ENCODE measurements at places on chromosomes 1 and 21.

DNA sequence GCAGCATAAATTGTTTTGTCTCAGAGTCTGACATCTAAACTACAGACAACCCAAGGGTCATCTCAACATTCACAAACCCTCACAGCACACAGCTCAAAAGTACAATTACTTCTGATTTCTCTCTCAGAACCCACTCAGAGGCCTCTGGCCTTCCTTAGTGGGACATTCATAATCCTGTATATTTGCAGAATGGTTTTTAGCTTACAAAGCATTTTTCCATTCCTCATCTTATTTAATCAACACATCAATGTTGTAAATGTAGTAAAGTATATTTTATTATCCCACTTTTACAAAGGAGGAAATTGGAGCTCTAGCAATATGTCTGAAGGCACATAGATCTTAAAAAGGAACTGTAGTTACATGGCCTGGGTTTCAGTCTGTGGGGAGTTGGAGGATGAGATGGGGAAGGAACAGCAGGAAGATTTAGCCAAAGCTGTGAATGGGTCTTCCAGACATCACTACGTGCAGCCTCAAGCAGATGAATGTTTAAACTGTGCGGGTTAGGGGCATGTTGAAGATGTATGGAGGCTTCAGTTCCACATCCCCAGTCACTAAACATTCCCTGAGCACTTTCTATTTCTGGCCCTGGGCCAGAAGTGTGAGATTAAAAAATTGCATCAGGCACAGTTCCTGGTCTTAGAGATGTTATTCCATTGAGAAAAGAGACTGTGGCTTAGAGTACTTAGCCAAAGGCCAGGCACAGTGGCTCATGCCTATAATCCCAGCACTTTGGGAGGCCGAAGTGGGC, 13.3 kb downstream of the AKNAD1 start:
- H3K4me3 ChIP-seq = no peak overlapping the region
- DNase-seq = no peak
- no peaks in the 10 kb centered on the region for H3K27me3 ChIP-seq
- H3K36me3 ChIP-seq = no peaks in the 10 kb centered on the region
- H3K4me1 ChIP-seq = peaks cover 3% of the 10 kb centered on the region
- no peak overlapping the region for H3K27ac ChIP-seq

GRCh38 chr1:200090252-200091159, 63.0 kb downstream of the NR5A2 start:
- H3K27ac ChIP-seq = no peak overlapping the region
- no peaks in the 10 kb centered on the region for H3K36me3 ChIP-seq
- no peaks in the 10 kb centered on the region for H3K4me1 ChIP-seq
- H3K27me3 ChIP-seq = no peaks in the 10 kb centered on the region

- no peaks in the 10 kb centered on the region for H3K4me1 ChIP-seq
- H3K4me3 ChIP-seq = no peak overlapping the region
- DNase-seq = no peak
- no peak overlapping the region for H3K27ac ChIP-seq
Measured at GRCh38 chr1:160143695-160144094, 7.7 kb upstream of the ATP1A4 start.

DNA sequence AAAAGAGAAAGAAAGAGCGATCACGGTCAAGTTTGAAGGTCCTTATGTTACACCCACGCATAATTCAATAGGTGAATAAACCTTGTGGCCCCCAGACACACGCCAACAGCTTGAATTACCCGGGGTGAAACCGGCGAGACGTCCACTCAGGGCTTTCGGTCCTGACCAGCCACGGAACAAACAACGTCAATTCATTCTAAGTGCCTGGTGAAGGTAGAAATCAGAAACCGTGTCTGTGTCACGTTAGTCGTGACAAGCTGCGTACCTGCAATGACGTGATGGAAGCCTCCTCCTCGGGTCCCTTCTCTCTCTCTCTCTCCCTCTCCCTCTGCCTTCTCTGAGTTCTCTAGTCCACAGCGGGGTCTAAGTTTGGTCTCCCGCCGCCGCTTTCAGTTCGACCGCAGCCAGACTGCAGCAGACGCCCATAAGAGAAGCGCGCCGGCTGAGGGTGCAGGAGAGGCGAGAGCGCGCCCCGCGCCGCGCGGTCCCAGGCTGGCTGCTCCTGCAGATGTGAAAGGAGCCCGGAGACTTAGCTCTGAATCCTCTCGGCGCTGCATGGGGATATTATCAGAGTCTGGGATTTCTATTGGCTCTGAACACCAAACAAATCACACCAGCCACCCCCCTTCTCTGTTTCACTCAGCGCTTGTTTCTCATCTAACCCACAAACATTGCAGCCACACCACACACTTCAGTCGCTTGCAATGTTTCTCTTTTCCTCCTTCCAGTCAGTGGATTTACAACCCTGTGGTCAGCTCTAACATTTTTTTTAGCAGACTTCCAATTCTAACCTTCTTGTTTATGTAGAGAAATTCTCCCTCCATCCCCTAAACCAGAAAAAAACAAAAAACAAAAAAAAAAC, at the start of gene GREM2:
Gene GREM2, minus strand, starts transcription at position 537 of the 862 bp plus-strand sequence. CDS start 118,680 bp downstream, outside the sequence.
- no peaks in the 10 kb centered on the region for H3K4me1 ChIP-seq
- H3K36me3 ChIP-seq = no peaks in the 10 kb centered on the region
- H3K4me3 ChIP-seq = peak within 1 kb of the TSS; percentile 52
- peak; percentile 67 for DNase-seq
- H3K27me3 ChIP-seq = peaks cover 7% of the 10 kb centered on the region

DNA sequence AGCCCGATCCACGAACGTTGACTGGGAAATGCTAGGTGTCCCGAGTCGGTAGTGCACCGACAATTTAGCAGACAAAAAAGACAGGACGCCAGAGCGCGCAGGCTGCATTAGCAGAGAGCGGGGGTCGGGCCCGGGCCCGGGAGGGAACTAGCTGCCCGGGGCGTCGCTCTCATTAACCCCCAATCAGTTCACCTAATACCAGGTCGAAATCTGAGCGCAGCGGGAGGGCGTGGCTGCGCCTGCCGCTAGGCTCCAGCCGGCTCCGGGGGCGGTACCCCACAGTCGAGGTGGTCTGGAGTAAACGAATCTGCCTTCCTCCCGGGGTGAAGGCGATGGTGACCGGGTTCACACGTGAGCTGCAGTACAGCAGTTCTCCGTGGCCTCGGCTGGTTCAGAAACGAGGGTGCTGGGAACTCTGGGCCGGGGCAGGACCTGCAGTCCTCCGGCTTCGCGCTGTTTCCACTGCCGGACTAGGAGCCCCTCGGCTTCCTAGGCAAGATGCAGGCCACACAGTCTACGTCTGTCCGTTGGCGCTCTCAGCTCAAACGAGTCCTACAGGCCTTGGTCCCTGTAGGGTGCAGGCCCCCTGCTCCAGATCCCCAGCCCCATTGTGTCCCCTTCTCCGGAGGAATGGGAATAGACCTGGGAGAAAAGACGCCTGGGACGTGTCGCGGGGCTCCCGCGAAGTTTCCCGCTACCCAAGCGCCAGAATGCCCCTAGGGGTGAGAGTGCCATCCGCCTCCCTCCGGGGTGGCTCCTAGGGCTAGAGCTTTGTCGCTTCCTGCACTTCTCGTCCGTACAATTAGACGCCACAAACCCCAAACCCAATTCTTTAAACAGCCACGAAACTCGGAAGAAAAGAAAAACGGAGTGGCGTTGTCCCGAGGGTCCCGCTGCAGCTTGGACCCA, 2.0 kb downstream of the GFI1 start:
- peak; percentile 79 for DNase-seq
- H3K27me3 ChIP-seq = peaks cover 96% of the 10 kb centered on the region
- no peak overlapping the region for H3K27ac ChIP-seq

- H3K4me1 ChIP-seq = no peaks in the 10 kb centered on the region
- H3K27me3 ChIP-seq = no peaks in the 10 kb centered on the region
- DNase-seq = no peak
- no peak overlapping the region for H3K4me3 ChIP-seq
- no peak overlapping the region for H3K27ac ChIP-seq
Measured at GRCh38 chr1:235207209-235207565, 46.1 kb upstream of the RBM34 start.

- no peak for DNase-seq
- H3K4me1 ChIP-seq = peaks cover 7% of the 10 kb centered on the region
- peak overlapping the region; percentile 53 for H3K27ac ChIP-seq
- no peaks in the 10 kb centered on the region for H3K36me3 ChIP-seq
- H3K4me3 ChIP-seq = no peak overlapping the region
Measured at GRCh38 chr1:58874342-58874741, 90.5 kb upstream of the JUN start.
